Stimulated activated CD4-positive, alpha-beta T cell treated with anti-CD3 and anti-CD28 coated beads, TNF-alpha, amount 100 ng/mL, for 4 hours (primary cell): ENCODE measurements at places on chromosomes 3 and 15.

GRCh38 chr3:24639481-24640329, 145.1 kb upstream of the THRB start:
- DNase-seq: no peak

- DNase-seq: no peak
Observed at GRCh38 chr3:31505371-31506048, 27.2 kb upstream of the STT3B start.

DNA sequence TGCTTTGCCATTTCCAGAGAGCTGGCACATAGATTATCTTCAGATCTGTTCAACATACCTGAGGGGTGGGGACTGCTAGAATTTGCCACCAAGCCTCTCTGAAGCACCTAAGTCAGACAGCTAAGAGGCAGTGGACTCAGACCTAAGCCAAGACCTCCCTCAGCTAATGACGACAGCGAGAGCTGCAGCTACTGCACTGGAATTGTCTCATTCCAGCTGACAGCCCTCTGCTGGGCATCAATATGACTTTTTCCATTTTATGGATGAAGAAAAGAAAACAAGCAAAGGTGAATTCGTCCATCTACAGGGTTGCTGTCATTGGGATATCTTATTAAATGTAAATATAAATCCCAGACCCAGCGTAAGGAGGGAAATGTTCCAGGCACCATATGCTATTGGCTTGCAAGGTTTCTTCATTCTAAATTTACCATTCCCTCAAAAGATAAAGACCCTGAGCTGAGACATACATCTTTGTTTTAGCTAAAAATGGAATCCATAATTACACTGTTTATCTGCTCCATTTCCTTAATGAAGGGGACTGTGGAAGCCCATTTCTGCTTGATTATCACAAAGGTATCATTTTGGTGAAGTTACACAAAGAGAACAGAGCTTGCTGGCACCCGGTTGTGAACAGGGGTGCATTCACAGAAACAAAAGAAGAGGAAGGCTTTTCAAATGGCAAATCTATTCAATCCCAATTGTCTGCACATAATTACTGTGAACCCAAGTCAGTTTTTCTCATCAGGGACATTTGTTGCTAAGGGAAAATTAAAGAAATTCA, 85.5 kb upstream of the LRTM1 start:
- DNase-seq: no peak

DNA sequence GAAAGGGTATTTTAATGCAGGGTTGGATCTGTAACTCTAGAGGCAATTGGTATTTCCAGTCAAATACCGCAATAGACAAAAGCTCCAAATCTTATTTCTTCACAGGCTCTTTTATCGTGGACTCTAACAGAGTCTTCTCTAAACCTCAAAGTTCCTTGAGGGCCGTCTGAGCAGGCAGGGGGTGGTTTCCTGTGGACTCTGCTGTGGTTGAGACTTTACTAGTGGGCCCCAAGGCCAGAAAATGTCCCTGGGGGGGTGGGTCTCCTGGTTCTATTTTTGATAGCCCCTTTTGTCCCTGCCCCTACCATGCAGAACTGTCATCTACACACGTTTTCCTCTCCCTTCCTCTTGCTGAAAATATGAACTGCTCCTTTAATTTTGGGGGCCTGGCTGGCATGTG, 80.1 kb downstream of the ASB7 start:
- DNase-seq: no peak

GRCh38 chr15:74203914-74204431, 1.4 kb upstream of the STRA6 start:
- no peak for DNase-seq
